GM04504 (cell line): ENCODE measurements at places on chromosomes 7 and 10.

GRCh38 chr7:149879271-149879743 is 5.5 kb downstream of the ATP6V0E2 start:
- DNase-seq: no peak

DNA sequence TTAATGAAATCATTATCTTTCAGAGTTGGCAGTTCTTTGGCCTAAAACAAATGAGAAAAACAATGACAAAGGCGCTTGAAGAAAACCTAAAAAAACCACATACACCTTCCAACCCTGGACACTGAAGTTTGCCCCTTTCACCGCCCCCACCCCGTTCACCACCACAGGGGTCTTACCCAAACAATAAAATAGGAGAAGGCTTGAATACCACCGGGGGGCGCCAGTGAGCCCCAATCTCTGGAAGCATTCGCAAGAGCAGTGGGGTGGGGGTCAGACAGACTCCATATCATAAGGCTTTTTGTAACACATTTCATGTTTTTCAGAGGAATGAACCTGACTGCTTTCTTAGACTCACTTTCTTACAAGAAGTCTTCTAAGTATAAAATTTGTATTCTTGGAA is 163.6 kb downstream of the PIP4K2A start:
- DNase-seq: no peak

- DNase-seq: no peak
Observed at GRCh38 chr10:94251568-94251967, 111.2 kb downstream of the NOC3L start.

- no peak for DNase-seq
Observed at GRCh38 chr7:26306790-26307189, 15.1 kb downstream of the SNX10 start.

GRCh38 chr10:101602761-101603398 is 14.8 kb downstream of the DPCD start:
- peak; percentile 45 for DNase-seq

DNA sequence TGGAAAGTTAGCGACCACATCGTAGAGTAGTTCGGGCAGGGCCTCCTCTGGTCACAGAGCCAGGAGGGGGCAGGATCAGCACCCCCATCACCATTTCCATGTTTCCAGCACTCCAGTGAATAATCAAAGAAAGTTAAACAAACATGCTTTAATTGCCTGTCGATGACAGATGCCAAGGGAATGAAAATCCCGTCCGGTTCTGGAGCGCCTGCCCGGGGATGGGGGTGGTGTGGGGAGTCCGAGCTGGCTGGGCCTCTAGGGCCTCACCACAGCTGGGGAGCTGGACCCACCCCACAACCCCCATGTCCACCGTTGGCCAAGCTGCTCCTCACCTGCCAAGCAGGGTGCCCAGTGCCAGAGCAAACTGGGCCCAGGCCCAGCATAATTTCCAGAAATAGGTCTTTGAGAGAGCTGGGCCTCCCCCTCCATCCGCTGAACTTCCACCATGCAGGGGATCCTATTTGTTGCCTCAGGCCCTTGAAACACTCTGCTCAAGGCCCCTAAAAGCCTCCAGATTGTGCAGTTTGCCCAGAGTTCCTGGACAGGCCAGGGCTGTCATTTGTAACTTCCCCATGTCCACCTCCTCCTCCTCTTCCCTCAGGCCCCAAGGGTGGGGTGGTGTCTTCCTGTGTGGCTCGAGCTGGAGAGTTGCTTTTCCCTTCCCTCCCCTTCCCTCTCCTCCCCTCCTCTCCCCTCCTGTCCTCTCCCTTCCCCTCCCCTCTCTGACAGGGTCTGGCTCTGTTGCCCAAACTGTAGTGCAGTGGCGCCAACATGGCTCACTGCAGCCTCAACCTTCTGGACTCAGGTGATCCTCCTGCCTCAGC is 101.0 kb downstream of the MYL10 start:
- no peak for DNase-seq

GRCh38 chr7:27113991-27114769 is 11.7 kb upstream of the HOXA2 start:
- DNase-seq: no peak

DNA sequence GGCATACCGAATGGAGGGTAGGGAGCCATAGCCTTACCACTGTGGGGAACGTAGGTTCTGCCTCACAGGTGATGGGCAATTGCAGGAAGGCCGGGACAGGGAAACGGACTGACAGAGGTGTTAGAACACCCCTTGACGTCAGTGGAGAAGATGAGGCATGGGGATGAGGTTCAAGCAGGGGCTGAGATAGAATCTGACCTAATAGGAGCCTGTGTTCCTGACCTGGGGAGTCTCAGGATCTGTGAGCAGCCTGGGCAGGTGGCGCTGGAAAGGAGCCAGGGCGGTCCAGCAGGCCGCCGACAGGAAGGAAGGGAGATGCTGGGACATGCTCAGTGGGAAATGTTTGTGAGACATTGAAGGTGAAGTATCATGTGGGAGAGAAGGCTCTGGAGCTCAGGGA is 109.4 kb downstream of the WDFY4 start:
- no peak for DNase-seq

DNA sequence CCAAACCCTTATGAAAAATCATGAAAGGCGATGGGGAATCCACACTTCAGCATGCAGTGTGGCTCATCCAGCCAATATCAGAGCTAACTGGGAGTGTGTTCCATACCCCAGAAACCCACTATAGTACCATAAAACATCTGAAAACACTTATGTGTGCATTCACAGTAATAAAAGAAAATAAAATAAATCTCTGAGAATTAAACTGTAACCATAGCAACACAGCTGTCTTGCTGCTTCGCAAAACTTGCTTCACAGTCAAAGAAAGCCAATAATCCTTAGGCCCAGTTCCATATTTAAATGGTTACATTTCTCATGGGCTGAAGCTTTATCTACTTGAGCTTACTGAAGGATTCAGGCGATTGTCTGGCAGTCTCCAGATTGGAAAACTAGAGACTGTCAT is 19.9 kb upstream of the POLR1F start:
- DNase-seq: no peak

DNA sequence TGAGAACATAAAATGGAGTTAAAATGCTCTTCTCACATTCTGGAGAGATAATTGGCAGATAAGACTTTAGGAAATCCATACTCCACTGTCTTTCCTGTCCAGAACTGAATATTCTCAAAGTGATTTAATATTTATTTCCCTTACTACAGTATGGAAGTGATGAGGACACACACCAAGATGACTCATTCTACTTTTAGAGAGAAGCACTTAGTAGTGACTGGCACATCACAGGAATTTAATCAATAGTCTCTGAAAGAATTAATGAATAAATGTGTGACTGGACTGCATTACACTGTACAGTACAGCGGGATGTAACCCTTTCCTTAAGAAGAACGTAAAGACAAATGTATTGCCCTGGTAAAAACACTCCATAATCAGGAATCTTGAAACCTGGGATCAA is 116.7 kb downstream of the SEMA3E start:
- DNase-seq: no peak

DNA sequence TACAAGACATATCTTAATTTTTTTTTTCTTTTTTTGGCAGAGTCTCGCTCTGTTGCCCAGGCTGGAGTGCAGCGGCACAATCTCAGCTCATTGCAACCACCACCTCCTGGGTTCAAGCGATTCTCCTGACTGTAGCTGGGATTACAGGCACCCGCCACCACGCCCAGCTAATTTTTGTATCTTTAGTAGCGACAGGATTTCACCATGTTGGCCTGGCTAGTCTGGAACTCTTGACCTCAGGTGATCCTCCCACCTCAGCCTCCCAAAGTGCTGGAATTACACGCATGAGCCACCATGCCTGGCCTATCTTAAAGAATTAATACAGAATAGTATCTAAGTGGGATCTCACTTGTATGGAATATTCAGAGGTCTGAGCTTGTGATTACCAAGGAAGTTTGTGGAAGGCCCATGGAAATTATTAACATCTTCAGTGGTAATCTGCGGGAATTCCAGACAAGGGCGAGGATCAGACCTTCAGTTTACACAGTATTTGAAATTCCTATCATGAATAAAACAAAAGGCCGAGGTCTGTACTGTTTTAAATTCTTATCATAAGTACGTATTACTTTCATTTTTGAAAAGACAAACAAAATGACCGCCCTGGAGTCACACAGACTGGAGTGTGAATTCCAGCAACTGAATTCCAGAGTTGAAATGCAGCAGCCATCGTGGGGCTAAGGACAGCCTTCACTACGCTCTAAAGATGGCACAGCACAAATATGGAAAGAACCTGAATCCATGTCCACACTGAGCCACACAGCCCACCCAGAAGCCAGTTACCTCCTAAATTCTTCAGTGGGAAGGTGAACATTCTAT is 16.7 kb downstream of the GPRIN2 start:
- DNase-seq: no peak

- DNase-seq: no peak
Observed at GRCh38 chr10:97915346-97916131, 65.9 kb downstream of the GOLGA7B start.

DNA sequence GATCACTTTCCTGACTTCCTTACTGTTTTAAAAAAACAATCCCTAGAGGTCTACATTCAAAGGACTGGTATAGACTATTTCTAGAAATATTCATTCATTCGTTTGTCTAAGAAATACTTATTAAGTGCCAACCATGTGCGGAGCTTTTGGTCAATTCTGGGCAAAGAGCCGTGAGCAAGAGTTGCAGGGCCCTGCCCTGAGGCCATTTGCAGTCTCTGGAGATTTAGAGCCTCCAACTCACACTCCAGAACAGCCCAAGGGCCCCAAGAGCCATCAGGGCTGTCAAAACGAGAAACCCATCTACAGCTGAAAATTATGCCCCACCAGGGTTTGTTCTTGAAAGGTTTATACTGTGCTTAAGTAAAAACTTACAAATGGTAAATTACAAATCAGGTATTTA is 16.2 kb downstream of the WDR91 start:
- no peak for DNase-seq

DNA sequence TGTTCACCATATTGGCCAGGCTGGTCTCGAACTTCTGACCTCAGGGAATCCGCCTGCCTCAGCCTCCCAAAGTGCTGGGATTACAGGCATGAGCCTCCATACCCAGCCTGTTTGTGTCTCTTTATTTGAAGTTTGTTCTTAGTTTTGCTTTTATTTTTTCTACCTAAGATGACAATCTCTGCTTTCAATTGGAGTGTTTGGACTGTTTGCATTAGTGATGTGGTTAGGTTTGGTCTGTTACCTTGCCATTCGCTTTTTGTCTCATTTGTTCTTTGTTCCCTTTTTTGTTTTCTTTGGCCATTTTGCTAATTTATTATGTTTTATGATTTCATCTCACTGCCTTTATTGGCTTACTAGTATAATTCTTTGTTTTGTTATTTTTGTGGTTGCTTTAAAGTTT is 62.6 kb downstream of the ADCY1 start:
- DNase-seq: no peak

- no peak for DNase-seq
Observed at GRCh38 chr10:127694580-127695193, 42.3 kb upstream of the FOXI2 start.

- DNase-seq: no peak
Observed at GRCh38 chr10:22244855-22245254, 27.0 kb upstream of the EBLN1 start.

- peak; percentile 75 for DNase-seq
Observed at GRCh38 chr7:101792051-101792681, 25.3 kb upstream of the CUX1 start.

GRCh38 chr10:110818311-110819256 is 53.1 kb upstream of the PDCD4 start:
- DNase-seq: no peak

DNA sequence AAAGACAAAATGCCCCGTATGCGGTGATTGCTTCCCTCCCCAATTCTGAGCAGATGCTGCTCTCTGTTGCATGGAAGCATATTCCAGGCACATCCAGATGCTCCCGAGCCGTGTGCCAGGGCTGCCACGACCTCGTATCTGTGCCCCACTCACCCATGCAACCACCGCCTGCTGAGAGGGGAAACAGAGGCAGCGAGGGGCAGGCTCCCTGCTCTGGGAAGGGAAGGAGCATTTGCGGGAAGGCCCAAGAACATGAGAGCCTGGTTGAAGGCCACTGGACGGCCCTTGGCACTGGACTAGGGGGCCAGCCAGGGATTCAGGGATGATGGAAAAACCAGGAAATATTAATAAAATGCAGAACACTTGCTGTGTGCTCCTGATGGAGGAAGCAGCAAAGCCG is 89.4 kb downstream of the CTBP2 start:
- DNase-seq: no peak

GRCh38 chr7:78345979-78346378 is 547.4 kb downstream of the PHTF2 start:
- no peak for DNase-seq

- no peak for DNase-seq
Observed at GRCh38 chr10:108629834-108630233, 1293.5 kb downstream of the XPNPEP1 start.

DNA sequence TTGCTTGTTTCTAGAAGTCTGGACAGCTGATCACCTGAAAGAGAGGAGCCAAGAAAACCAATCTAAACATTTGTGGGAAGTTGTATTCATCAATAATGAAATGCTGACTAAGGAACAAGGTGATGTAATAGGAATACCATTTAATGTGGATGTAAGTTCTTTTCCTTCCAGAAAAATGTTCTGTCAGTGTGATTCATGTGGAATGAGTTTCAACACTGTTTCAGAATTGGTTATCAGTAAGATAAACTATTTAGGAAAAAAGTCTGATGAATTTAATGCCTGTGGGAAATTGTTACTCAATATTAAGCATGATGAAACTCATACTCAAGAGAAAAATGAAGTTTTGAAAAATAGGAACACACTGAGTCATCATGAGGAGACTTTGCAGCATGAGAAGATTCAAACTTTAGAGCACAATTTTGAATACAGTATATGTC is 39.8 kb upstream of the ZNF37A start:
- peak; percentile 27 for DNase-seq

- DNase-seq: no peak
Observed at GRCh38 chr10:101075775-101076174, 14.0 kb downstream of the KAZALD1 start.

GRCh38 chr7:141115965-141116364 is 42.1 kb downstream of the TMEM178B start:
- no peak for DNase-seq

DNA sequence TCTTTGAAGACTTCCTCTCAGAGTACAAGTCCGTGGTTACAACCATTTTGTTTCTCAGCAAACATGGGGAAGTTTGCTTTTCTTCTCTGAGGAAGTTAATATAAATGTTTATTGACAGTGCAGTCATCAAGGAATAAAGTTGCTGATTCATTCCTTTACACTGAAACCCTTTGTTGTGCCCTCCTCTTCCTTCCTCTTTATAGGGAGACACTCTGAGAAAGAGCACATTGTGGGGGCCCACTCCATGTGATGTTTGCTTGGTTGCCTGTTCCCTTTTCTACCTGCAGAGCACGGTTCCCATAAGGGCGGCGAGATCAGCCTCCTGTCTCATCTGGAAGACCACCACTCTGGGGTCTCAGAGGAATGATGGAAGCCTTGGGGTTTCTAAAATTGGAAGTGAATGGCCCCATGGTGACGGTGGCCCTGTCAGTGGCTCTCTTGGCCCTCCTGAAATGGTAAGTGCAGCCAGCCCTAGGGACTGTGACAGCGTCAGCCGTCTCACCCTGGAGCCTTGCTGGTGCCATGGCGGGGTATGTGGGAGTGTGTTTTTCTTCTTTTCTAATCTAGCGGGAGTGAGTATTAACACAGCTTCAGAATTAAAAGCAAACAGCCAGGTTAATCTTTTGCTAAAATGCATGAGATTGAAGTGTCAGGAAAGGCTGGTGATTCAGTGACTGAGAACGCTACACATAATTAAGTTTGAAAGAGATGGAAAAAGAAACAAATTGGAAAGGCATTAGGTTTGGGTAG is at the start of gene TBXAS1:
TBXAS1 (plus strand) TSS at position 240 of the 750 bp plus-strand sequence; CDS start at position 367, 127 bp downstream.
- DNase-seq: no peak
